Small intestine (tissue), 16 donors: ENCODE measurements at places on chromosomes 12 and 14.

DNA sequence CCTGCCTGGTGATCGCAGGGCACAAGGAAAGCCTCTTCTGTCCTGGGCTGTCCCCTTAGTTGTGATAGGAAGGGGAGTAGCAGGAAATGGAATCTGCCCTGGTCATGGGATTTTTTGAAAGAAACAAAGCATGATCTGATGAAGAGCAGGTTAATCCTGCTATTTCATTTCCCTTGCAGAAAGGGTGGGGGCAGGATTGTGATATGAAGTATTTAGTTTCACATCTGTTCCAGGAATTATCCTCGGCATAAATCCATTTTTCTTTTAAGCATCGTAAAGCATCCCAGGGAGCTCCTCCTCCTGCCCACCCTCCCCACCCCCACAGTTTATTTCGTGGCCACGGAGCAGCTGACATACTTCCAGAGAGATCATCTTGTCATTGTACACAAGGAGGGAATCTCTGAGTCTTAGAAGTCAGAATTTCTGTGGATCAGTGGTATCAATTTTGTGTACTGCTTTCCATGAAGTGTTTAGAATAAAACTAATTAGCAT is 53.1 kb downstream of the TGFB3 start:
- no peak for DNase-seq

GRCh38 chr14:41606532-41607303 is at the start of gene LRFN5:
Gene LRFN5 (plus strand): TSS chr14:41606876.
- peak; percentile 11 for DNase-seq

DNA sequence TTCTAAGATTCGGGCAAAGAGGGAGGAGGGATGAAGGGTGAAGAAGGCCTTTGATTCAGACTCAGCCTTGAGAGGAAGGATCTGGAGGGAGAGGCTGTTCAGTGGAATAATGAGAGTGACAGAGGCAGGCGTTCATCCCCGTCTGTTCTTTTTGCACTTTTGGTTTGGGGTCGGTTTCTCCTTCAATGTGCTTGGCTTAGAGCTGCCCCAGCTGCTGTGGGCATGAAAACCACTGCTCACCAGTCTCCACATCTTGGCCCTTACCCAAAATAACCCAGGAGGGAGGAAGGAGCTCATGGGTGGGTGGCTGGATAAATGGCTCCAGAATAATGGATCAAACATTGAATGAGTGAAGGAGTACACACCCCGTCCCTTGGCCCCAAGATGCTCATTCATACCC is 261.7 kb upstream of the FKBP4 start:
- DNase-seq: no peak

- no peak for DNase-seq
Measured at GRCh38 chr14:54087376-54087775, 130.8 kb upstream of the BMP4 start.

- DNase-seq: no peak
Measured at GRCh38 chr12:62827042-62827441, 107.9 kb downstream of the PPM1H start.

GRCh38 chr12:53766881-53767280 is 15.1 kb upstream of the CISTR start:
- DNase-seq: no peak

DNA sequence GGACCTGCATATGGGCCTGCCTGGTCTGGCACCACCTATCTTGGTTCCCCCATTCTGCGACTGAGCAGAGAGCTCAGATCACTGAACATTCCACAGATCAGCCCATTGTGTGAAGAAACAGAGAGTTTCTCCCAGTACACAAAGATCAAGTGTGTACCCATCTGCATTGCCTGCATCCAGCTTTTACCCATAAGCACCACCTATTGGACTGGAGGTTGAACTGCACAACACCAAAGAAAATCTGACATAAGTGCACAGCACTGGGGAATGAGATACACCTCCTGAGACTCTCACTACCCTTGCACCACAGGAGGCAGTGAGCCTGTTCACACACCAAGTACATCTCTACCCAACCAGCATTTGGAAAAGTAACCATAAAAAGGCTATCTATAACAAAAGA is 362.6 kb upstream of the CLEC14A start:
- no peak for DNase-seq

- no peak for DNase-seq
Measured at GRCh38 chr12:114392909-114393308, 13.0 kb downstream of the TBX5 start.

DNA sequence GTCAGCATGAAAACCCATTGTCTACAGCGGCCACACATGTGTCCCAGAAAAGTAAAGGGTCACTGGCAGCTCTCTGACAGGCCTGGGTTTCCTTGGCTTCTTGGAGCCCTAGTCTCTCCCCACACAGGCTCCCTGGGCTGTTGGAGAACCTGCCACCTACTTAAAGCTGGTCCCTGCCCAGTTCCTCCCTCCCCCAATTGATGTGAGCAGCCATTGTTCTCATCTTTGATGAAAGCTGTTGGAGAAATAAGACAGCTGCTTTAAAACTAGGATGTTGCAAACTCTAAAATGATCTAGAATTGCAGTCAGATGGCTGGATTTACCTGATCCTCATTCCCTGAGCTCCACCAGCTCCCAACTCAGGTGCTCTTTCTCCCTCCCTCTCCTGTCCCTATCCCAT is 4.8 kb upstream of the PLEKHH1 start:
- DNase-seq: no peak

GRCh38 chr14:69081271-69081670 is 71.6 kb downstream of the DCAF5 start:
- DNase-seq: peak; percentile 75

GRCh38 chr12:30962047-30962446 is 35.5 kb downstream of the TSPAN11 start:
- no peak for DNase-seq

DNA sequence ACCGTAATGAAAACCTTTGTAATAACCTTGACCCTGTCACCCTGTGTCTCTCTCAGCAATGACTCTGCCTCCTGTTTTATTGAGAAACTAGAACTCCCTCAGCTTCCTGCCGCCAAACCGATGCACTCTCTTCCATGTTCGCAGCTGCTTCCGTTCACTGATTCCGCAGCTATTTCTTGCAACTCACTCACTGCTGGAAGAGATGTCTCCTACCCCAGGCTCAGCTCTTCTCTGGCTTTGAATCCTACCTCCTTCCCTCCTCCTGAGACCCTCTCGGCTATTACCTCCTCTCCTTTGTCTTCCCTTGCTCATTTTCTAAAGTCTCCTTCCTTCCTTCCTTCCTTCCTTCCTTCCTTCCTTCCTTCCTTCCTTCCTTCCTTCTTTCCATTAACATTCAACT is 71.0 kb downstream of the ESRRB start:
- no peak for DNase-seq

GRCh38 chr12:97757481-97758193 is 295.0 kb downstream of the RMST start:
- DNase-seq: peak; percentile 57

DNA sequence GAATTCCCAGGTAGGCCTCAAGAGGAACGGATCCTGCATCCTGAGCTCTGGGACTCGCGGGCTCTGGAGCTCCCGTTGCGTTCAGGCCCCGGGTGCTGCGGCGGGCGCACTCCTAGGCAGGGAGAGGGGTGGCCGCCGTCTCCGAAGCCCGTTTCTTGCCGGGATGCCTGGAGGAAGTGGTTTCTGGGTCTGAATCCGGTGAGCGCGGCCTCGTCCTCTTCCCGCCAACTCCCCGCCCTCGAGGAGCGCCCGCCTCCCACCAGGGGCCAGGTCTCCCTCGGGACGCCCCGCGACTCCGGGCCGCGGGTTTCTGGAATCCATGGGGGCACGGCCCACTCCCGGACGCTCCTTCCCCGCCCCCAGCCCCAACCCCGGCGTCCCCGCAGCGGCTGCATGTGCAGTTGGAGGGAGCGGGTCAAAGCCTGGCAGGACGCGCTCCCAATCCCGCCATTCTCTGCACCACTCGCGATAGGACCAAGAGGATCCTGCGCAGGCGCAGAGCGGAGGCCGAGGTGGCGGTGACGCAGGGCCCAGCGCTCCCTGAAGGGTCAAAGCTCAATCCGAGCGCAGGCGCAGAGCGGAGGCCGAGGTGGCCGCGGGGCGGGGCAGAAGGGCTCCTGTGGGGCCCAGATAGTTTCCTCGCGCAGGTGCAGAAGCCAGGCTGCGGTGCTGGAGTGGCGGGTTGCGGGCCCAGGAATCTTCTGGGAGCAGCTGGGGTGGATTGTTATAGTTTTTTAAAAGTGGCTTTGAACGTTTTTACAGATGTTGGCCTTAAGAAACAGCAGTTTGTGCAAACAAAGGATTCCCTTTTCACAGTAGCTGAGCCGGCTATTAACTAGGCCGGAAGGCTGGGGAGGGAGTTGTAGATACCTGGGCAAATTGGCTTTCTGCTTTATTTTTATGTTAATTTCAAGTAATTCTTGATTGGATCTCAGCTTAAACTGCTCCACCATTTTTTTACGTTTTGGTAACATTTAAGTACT is 796.4 kb downstream of the AACS start:
- no peak for DNase-seq

DNA sequence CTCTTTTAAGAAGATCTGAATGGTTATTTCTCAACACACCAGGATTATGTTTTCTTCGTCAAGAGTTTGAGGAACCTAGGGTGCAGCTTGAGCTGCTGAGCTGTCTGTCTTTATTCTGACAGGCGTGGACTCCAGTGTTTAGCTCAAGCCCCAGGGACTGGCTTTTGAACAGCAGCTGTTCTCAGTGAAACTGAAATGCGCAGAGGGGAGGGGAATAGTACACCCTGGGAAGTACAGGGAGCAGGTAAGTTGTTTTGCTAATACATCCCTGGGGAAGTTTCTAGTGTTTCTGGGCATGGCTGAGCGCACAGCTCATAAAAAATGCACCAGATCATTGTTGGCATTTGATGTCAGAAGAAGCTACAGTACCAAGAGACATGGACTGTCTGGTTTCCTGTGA is 659.8 kb downstream of the DIO2 start:
- DNase-seq: peak; percentile 7

DNA sequence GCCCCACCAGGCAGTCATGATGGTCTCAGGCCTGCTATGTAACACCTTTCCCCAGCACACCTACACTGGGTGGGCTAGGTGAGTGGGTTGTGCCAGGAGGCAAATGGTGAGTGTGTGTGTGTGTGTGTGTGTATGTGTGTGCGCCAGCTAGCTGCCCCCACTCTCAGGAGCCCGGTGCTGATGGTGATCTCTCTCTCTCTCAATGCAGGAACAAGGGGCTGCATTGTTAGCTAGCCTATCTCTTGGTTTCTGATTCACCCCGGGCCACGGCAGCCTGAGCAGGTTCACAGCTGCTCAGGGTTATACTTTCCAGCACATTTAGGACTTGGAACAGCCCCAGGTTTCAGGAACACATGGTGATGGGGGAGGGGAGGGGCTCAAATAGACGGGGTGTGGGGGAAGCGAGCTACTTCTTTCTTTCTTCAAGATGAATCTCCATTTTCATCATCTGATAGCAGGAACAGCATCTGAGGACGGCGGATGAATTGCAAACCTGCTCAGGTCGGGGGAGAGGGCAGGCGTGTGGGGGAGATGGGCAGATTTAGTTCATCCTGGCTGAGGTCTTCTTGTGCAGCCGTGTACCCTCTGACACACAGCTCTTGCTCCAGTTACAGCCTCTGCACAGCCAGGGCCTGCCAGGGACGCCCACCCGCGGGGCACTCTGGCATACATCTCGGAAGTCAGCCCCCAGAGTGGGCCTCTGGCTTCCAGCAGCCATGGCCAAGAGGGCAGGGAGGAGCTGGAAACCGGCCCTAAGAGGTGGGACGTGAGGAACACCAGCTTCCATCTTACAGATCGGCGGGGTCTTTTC is 137.6 kb downstream of the ZFP36L1 start:
- no peak for DNase-seq

DNA sequence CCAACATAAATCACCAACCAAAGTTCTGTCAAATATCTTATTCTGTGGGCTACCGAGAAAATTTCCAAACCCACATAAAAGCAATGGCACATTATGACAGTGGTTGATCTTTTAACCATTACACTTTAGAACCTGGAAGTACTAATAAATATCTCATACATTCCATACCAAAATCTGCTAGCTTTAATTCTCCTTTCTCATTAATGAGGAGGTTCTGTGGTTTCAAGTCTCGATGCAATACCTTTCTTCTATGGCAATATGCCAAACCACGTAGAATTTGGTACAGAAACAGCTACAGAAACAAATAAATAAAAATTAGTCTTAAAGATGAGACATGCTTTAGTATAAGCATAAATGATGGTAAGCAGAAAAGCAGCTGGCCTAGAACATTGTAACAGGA is 100.7 kb downstream of the ELK3 start:
- no peak for DNase-seq

GRCh38 chr14:100400115-100400514 is 77.0 kb downstream of the SLC25A47 start:
- peak; percentile 56 for DNase-seq

- no peak for DNase-seq
Measured at GRCh38 chr12:7047306-7047705, 13.2 kb upstream of the C1S start.

DNA sequence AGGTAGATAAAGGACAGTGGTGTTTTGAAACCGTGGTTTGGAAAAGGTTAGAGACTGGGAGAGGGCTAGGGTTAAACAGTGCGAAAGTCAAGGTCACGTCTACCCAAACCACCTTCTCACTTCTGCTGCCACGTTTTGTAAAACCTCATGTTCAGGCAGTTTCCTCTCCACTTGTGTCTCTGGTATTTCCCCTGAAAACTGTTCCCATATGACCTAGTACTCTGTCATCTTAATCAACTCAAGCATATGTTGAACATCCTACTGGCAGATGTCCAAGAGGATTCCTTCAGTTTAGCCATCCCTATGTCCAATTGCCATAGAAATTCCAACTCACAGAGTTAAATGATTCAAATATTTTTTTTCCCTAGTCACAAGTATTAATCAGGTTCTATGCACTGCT is 17.4 kb downstream of the CLEC4C start:
- no peak for DNase-seq

DNA sequence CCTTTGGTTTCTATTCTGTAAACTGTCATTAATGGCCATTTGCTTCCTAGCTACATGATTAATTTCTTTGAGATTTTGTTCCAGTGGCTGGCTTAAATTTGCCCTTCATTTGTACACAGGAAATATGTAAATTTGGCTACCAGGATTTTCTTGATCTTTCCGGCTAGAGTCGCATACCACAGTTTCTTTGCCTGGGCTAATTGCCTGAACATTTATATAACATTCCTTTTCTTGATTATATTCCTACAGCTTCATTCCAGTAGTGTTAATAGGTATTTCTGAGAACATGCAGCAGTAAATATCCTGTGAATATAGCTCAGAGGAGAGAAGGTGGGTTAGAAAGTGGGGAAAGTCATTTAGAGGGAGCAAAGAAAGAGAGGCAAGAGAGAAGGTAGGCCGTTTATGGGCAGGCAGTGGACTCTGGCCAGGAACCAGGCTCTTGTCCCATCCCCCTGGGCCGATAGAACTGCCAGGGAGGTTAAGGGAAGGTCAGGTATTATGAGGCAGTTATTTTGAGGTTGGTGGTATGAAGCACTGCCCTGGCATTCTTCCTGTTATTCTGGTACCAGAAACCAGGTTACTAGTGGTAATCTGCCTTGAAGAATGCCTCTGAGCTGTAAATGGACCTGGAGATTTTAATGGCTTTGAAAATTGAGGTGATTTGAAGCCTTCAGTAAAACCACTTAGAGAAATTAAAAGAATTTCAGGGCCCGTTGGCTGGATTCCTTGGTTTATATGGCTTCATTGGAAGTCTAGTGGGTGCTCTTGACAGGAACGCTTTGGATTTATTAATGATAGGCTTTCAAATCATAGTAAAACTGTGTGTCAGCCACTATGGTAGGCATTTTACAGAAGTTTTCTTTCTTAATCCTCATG is 4.4 kb downstream of the RNF10 start:
- peak; percentile 75 for DNase-seq
